ENCODE measurements at places on chromosomes 4 and X. TPM values are rescaled to one million over a fixed set of nuclear protein-coding genes. Genes with fewer than 3 reads are reported as not detected.

GRCh38 chr4:4758681-4759080 is 100.8 kb upstream of the MSX1 start:
- DNase-seq, result no peak

- DNase-seq, result no peak
Observed at GRCh38 chrX:20352935-20353336, 86.2 kb upstream of the RPS6KA3 start.

GRCh38 chr4:147318586-147318985 is 162.3 kb upstream of the EDNRA start:
- no peak for DNase-seq

- DNase-seq, result no peak
Observed at GRCh38 chrX:75546724-75547511, 24.1 kb upstream of the ZDHHC15 start.

GRCh38 chr4:92406488-92406887 is 102.7 kb downstream of the GRID2 start:
- DNase-seq, result no peak

- no peak for DNase-seq
Observed at GRCh38 chrX:150463566-150463965, 100.4 kb downstream of the MAMLD1 start.

The GAB3 gene
- 1.2 TPM for polyA plus RNA-seq

DNA sequence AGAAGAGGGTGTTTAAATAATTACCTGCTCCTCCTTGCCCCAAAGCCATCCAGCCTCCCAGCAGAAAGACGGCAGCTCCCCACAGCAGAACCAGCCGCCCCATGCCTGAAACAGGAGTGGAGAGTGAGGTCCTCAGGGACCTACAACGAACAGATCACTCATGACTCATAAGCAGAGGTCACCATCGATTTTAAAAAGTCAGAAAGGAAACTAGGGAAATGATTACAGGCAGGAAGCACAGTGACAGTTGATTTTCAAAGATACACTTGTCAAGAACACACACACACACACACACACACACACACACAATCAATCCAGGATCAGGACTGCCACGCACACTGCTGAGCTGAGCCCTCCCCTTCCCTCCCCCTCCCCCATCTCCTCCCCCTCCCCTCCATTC is at the start of gene CRLF2:
Gene CRLF2, minus strand, starts transcription at position 118 of the 400 bp plus-strand sequence. Its CDS starts 15 bp downstream, at position 103.
- DNase-seq, result no peak

GRCh38 chr4:156547891-156548290 is 423.7 kb downstream of the PDGFC start:
- no peak for DNase-seq

GRCh38 chrX:39974270-39974669 is 123.5 kb downstream of the BCOR start:
- DNase-seq, result no peak

- DNase-seq, result peak; percentile 5
Observed at GRCh38 chr4:154982187-154983047, 201.3 kb downstream of the RBM46 start.

DNA sequence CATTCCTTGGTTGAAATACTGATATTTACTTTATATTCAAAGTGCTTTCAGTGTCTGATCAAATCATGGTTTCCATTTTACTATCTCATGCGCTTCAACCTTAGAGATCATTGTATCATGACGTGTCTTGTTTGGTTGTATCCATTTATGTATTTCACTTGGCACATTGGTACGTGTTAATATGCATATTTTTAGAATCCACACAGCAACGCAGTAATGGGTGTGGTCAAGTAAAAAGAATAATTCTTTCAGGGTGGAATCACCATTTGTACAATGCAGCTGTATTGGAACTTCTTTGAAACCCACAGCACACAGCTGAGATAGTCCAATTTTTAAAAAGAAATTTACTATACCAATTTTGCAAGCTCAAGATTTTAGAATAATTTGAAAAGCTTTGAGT is 29.1 kb downstream of the VCX start:
- no peak for DNase-seq

The LETM1 gene
- polyA plus RNA-seq, result 12.9 TPM

DNA sequence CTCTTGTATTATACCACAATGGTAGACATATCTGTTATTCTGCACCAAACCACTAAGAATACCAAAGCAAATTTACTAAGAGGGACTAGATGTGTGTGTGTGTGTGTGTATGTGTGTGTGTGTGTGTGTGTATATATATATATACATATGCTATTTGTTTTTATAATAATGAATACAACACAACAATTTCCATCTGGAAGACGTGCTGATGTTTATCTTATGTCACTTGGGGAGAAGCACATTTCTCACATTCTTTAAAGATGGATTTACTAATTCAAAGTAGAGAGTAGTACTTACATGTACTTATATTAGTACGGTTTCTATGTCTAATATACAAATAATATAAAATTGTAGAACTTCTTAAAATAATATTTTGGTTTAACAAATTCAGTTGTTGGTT is 52.0 kb downstream of the EDNRA start:
- no peak for DNase-seq

DNA sequence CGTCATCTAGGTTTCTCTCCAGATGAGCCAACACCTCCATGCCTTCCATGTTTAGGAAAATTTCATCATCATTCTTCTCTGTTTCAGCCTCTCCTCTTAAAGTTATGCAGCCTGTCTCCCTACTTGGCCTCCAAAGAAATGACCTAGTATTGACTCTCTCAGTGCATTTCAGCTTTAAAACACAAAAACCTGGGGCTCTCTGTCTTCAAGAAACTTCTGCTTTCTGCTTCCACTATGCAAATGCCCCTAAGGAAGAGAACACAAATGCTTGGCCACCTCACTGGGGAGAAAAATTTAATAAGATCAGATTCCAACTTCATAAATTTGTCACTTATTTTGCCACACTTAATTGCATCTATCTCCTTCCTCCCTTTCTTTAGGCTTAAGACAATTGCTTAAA is 93.3 kb downstream of the GPRIN3 start:
- DNase-seq, result no peak

GRCh38 chrX:53135581-53135980 is 41.6 kb downstream of the KANTR start:
- DNase-seq, result no peak

DNA sequence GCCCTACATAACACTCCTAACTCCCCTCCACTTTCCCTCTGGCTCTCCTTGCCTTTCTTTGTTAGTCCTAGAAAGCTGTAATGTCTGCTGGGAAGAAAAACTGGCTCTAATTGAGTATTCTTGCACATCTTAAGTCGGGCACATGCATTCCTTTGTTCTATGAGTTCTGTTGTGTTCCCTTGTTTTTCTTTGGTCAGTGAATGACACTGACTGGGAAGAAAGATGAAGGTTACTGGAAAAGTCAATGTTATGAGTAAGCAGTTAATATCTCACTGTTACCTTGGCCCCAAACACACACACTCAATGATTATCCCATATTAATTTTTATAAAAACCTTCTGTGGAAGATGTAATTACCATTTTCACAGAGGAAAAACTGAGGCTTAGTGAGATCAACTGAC is 215.9 kb downstream of the SOWAHB start:
- DNase-seq, result no peak

The GAGE2A gene
- polyA plus RNA-seq, result not detected

- no peak for DNase-seq
Observed at GRCh38 chr4:140607852-140608251, 39.1 kb upstream of the UCP1 start.

The DMD gene
- not detected for polyA plus RNA-seq

DNA sequence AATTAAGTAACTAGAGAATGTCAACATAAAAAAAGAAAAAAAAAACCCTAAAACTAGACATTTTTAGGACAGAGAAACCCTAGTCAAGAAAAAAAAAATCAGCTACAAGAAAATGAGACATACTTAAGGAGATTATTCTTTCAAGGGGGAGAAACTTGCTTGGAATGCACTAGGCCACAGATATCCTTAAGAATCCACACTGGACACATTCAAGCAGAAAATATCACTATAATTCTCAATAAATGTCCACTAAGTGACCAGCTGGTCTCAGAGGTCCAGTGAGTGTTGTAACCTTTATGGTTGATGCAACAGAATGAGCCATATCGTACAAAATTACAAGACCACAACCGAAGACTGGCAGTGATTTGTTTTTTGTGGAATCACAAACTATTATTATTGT is 15.6 kb upstream of the IBSP start:
- no peak for DNase-seq

DNA sequence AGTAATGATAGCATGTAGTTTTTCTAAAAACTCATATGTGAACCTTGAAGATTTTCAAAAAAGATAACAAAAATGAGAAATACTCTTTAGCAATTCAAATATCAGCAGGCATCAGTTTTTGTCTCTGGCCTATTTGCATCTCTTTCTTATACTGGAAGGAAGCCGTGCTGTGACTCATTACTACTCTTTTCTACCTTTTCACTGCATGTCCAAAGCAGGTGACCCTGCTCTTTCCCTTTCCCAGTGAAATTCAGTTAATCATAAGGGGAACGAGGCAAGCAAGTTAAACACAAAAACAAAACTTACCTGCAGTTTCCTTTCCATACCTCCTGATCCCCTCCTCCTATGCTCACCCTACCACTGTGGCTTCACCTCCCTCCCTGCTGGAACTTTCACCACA is 9.3 kb downstream of the SPATA4 start:
- DNase-seq, result no peak

DNA sequence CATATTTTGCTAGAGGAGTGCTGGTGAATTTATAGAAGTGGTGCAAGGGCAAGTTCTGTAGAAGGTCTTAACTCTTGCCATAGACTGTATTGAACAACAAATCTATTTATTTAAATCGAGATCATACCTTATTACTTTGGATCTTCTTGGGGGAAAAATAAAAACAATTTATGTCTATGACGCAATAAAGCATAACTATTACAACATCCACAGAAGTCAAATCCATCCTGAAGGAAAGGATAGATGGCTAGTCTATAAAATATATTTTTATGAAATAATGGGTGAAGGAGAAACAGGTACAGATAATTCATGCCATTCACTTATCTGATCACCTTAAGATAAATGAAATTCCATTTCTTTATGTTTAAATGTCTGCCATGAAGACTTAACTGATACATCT is 1168.8 kb upstream of the AGA start:
- DNase-seq, result no peak

Data from naive thymus-derived CD8-positive, alpha-beta T cell (primary cell).